NCI-H1694 treated with DMSO at 0.1 percent for 48 hours (cell line): ENCODE measurements at places on chromosomes 3 and 15.

GRCh38 chr15:68580883-68581155 lies 2.0 kb downstream of the CORO2B start:
- DNase-seq: no peak

DNA sequence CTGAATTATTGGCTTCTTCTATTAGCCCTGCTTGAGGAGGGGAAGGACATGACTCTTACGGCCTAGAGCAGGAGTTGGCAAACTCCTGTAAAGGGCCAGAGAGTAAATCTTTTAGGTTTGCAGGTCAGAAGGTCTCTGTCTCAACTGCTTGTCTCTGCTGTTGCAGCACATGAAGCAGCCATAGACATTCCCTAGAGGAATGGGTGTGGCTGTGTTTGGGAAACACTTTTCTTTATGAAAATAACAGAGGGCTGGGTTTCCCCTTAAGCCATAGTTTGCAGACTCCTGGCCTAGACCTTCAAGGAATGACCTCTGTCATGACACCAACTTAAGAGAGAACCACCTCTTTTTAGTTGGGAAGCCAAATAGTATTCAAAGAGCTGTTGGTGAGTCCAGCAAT lies 10.3 kb downstream of the TRAK1 start:
- no peak for DNase-seq

- no peak for DNase-seq
Observed at GRCh38 chr3:42061025-42061712, 30.0 kb upstream of the TRAK1 start.

DNA sequence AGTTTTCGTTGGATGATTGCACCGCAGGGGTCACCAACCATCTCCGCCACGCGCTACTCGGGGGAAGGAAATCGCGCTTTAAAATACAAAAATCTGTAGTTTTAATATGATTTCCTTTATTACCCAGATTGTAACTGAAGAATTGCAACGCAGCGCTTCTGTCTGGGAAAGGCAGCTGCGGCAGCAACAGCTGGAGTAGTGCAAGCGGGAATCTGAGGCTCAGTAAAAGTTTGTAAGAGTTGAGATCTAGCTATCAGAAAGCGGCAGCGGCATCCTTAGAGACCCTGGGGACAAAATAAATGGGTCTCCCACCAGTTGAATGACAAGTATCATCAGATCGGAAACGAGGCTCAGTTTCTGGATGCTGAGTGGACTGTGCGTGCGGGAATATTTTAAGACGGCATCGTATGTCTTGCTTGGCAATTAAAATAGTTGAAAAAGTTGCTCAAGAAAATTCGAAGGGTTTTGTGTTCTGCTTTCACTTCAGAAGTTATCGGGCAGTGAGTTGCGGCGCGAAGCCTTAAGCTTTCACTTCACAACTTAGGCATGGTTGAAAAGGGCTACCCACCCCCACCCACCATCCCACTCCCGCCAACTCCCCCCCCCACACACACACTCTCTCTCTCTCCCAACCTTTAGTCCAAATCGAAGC lies 2.7 kb downstream of the MECOM start:
- no peak for DNase-seq

- no peak for DNase-seq
Observed at GRCh38 chr15:57375827-57376695, at the start of gene CGNL1. CGNL1 (plus strand) TSS chr15:57376505; CDS start chr15:57438000, 61,495 bp downstream.

DNA sequence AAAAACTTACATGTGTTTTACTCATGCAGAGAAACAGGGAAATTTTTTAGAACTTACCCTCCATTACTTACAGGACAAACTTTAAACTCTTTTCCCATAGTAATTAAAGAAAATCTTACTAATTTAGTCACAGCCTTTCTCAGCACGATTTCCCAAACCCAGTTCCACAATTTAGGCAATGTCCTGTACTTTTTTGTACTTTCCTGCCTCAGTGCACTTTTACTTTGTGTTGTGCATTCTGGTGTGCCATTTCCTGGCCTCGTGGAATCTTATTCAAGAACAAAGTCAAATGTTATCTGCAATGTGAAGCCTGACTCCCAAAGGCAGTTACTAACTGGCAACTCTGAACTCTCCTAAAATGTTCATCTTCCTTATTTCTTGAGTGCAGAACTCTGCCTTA lies 1.9 kb downstream of the SLC33A1 start:
- no peak for DNase-seq

DNA sequence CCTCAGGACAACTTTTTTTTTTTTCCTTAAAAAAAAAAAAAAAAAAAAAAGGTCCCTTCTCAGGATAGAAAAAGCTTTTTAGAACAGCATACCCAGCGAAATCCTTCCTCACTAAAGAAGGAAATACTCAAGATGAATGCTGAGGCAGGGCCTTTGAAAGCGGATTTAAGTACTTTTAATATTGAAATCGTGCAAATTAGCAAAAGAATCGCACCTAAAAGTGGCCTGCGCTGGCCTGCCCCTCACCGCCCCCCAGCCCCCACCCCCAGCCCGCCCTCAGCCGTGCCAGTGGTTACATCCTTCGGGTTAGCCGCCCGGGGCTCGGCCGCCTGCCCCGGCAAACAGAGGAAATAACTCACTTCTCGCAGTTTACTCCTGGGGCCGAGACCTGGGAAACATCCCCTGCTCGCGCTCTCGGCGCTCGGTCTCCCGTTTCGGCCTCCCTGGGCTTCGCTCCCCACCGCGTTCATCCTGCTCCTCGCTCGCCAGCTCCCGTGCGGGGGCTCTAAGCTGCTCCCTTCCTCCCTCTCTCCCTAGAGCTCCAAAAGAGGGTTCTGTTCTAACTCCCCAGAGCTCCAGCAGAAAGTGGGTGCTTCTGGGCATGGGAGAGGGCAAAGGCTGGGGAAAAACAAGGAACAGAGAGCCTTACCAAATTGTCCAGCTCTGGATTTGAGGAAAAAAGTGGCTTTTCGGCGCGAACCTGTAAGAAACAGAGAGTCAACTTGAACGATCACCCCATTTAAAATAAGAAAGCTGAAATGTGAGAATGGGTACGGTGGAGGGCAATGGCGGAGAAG lies 5.2 kb downstream of the MEIS2 start:
- DNase-seq: no peak
